ENCODE measurements at places on chromosomes 7 and 10.

GRCh38 chr10:129727495-129727894, 236.6 kb downstream of the EBF3 start:
- no peak for DNase-seq

DNA sequence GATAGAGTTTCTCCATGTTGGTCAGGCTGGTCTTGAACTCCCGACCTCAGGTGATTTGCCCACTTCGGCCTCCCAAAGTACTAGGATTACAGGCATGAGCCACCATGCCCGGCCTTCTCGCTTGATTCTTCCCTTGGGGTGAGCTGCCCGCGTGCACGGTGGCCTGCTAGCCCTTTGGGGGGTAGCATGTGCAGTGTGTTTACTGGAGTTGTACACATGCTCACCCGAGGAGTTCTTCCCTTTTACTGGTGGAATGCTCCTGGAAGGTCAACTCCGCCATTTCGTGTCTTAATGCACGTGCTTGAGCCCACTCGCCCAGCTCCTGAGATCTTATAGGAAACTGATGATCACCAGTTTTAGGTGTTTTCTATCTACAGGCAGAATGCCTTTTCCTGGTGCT, 17.0 kb upstream of the ADAMTS14 start:
- DNase-seq, result no peak

DNA sequence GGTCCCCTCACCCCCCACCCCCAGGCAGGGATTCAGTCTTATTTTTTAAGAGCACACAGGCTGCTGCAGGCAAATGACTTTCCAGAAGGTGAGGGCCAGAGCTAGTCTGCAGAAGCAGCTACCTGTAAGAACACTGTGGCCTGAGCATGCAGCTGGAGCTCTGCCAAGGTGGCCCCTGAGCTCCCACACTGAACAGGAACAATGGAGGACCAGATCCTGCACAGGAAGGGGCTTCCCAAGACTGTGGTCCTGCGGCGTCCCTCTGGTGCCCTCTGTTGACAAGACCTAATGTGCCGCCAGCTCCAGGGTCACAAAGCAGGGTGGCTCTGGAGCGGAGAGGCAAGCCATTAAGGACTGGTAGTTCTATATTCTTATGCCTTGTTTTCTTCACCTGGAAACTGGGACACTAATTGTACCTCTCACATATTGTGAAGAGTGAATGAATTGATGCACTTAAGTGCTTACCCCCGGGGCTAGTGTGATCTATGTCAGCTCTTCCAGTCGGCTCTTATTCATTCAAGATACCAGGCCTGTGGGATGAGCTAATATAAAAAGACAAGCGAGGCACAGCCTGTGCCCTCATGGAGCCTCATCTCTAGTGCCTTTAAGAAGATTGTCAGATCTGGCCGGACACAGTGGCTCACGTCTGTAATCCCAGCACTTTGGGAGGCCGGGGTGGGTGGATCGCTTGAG, 8.0 kb upstream of the BEND7 start:
- DNase-seq, result no peak

DNA sequence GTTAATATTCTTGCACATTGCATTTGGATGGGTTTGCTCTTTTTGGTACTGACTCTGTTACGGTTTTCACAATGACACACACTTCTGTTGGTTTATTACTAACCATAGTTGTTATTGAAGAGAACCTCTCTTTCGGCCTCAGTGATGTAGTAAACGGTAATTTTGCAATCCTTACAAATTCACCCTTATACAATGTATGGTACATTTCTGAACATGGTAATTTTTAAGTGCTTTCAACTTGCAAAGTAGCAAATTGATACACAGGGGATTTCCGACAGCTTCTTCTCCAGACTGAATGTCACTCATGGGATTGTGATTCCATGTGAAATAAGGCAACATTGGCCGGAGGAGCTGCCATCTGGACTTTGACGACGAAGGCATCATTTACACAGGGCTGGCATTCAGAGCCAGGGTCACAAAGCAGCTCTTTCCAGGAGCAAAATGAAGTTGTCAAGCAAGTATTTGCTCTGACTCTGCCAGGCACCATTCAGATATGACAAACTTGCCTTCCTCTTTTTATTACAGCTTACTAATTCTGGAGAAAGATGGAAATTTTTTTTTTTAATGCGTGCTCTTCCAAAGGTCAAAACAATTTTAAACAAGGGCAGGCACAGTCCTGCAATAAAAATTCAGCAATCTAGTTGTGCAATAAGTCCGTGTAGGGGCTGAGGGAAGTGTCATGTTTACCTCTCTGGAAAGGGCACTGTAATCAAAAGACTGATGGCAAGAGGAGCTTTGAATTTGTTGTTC, 711.5 kb upstream of the C7orf33 start:
- DNase-seq, result no peak

DNA sequence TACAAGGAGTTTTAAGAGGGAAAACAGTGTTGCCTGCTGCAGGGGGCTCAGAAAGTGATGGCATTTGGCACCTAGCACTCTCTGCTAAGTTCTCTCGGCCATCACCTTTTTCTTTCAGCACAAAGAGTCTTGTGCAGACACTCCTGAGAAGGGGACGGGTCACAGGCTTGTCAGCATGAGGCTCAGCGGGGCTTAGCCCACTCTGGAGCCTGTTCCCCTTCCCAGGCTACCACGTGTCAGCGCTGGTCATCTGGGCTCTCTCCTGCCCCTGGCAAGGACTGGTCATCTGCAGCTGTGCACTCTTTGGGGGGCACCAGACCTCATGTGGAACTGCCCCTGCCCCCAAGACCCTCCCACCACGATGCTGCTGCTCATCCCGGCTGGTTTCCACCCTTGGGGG, 152.1 kb upstream of the MKI67 start:
- DNase-seq, result no peak

- no peak for DNase-seq
These were observed 13.2 kb downstream of the CWF19L1 start for GRCh38 chr10:100254191-100254590.

DNA sequence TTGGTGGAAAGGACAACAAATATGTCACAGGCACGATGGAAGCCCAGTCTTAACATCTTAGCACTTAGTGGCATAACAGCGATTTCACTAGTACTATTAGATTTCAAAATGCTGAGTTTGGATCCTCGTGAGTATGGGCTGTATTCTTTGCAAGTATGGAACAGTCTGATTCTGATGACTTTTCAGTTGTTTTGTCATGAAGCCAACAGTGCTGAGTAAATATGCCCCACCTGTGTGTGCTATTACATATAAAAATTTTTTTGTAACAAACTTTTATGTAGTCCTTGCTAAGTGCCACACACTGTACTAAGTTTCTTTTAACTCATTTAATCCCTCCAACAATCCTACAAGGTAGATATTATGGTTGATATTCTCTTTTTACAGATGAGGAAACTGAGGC, 30.8 kb downstream of the MTURN start:
- no peak for DNase-seq

- no peak for DNase-seq
These were observed 34.5 kb upstream of the TAC1 start for GRCh38 chr7:97697396-97697795.

- no peak for DNase-seq
These were observed 149.6 kb upstream of the SEMA3E start for GRCh38 chr7:83798489-83798888.

GRCh38 chr10:58177362-58177947, 90.2 kb downstream of the IPMK start:
- DNase-seq, result no peak

- no peak for DNase-seq
These were observed 28.3 kb downstream of the C10orf120 start for GRCh38 chr10:122671355-122671754.

- DNase-seq, result peak; percentile 9
These were observed at the start of gene VWA2 for GRCh38 chr10:114239117-114239993. Gene VWA2, plus strand, starts transcription at chr10:114239254. Its CDS starts 9,460 bp downstream, at chr10:114248714.

DNA sequence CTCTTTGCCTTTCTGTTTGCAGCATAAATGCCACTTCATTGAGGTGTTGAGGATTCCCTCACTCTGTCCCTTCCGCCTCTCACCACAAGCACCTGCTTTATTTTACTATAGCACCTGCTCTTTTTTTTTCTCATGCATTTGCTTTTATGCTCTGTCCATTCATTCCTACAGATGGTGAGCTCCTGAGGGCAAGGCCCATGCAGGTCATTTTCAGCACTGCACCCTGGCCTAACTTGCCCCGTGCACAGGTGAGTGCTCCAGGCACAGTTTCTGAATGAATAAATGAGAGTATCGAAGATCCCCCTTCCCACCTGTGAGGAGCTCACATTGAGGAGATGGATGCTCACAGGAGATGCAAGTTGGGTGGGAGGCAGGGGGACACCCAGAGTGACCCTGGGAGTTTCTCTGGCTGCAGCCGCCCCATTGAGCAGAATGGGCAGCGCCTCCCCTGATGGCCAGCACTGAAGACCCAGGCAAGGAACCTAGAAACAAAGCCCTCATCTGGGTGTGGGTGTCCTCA, 1.2 kb upstream of the AKR1E2 start:
- DNase-seq, result no peak

DNA sequence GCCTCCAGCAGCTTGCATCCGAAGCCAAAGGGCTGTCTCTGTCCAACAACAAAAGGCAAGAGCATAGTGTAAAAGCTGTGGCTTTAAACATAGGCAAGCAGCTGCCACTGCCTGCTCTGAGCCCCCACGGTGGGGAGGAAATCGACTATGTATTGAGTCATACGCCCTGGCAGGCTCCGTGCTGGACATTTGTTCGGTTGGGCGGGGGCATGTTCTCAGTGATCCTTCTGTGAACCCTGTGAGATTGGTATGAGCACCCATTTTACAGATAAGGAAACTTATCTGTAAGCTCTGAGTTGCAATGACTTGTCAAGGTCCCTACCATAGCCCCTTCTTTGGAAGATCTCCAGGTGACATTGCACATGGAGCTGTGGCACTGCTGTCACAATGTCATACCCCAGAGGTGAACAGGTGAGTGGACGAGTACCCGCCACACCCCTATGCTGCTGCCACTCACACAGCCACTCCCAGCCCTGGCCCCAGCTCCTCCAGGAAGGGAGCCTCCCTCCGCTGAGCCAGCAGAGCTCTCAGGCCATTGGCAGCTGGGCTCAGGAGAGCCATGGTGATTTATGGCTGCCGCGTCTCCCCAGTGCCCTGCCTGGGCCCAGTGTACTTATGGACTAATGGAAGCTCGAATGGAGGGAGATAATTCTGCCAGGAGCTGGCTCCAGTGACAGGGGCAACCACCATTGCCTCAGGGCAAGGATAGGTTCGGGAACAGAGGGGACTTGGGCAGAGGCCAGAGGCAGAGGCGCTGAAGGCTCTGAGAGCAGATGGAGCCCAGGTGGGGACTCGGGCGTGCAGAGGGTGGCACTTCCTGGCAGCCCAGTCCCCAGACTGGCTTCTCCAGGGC, 43.7 kb downstream of the UNC5B start:
- DNase-seq, result no peak

- DNase-seq, result no peak
These were observed 17.8 kb upstream of the SDK1 start for GRCh38 chr7:3283130-3283704.

- no peak for DNase-seq
These were observed 4.7 kb downstream of the ADAMTS14 start for GRCh38 chr10:70677016-70677415.

- no peak for DNase-seq
These were observed 126.2 kb downstream of the MICU1 start for GRCh38 chr10:72499701-72500100.

DNA sequence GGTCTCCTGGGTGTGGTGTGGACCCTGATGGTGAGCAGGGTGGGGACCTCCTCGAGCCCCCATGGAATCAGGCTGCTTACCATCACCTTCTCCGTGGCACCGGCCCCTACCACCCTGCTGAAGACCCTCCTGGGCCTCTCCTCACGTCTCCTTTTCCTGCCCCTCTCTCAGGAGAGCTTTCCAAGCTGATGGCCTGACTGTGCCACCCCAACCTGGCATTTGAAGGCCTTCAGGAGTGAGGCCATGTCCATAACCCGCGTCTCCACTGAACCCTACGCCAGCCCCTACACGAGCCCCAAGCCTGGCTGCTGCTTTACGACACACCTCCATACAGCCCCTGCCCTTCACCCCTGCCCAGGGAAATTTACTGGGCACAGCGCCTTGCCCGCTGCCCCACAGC, 55.4 kb downstream of the ZRANB1 start:
- DNase-seq, result no peak

- no peak for DNase-seq
These were observed 474.6 kb downstream of the GRM8 start for GRCh38 chr7:126778101-126778500.

GRCh38 chr10:8416760-8417159, 362.3 kb downstream of the GATA3 start:
- DNase-seq, result peak; percentile 23

GRCh38 chr7:22601003-22601402, 101.0 kb upstream of the STEAP1B start:
- no peak for DNase-seq

GRCh38 chr10:100872034-100872791, 40.5 kb upstream of the SLF2 start:
- peak; percentile 14 for DNase-seq

DNA sequence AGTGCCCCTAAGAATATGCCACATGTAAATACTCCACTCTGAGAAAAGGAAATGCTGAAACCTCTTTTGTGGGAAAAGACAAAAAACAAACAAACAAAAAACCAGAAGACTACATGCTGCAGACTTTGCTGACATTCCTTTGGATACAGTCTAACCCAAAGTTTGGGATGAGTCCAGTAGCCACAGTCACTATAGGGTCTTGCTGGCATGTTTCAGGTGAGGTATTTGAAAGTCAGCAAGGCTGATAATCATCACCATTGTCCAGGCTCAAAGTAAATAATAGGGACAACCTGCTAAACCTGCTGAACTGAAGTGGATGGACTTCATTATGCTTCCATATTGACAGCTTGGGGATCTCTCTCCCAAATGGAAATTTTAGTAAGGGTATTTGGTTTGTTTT, 1087.0 kb upstream of the LRRTM3 start:
- DNase-seq, result no peak

- no peak for DNase-seq
These were observed 888.5 kb upstream of the SORCS1 start for GRCh38 chr10:108052981-108053380.

DNA sequence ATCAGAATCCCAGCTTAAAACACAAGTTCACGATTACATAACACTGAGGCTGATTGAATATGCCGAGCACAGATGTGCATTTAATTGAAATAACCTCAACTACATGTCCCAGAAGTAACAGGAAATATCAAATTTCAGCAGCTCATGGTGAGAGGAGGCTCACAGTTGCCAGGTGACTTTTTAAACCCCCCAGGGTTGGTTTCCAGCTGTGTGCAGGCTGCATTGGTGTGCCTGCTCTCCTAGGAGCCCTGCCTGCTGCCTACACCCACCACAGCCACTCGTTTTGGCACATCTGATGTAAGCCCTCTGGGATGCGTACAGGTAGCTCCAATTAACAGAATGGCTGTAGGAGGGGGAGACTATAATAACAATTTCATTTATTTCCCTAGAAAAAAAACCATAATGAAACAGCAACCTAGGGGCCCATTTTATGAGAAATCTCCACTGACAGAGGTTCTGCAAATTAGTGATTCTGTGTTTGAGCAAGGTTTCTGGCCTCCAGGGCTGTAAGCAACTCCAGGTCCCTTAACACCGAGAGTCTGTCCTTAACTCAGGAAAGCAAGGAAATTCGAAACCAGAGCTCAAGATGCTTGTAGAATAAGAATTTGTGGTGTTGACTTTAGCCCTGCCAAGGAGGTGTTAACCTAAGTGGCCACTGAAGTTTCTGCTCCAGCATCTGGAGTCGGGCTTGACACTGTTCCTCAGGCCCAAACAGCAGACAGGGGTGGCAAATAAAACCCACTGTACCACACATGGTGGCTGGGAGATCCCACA, 161.9 kb downstream of the BMPER start:
- DNase-seq, result no peak

GRCh38 chr10:71968553-71969474, 4.6 kb downstream of the CHST3 start:
- no peak for DNase-seq

GRCh38 chr7:156220078-156220605, 407.9 kb upstream of the SHH start:
- no peak for DNase-seq

Data from activated gamma-delta T cell treated with Interleukin-2 at 50 U/mL for 16 hours (primary cell).